ENCODE measurements at places on chromosomes 2 and 18. TPM values are rescaled to one million over a fixed set of nuclear protein-coding genes. Genes with fewer than 3 reads are reported as not detected.

GRCh38 chr2:239625971-239626734 lies 225.3 kb upstream of the HDAC4 start:
- no peak overlapping the region for H3K4me3 ChIP-seq
- DNase-seq, result no peak
- H3K4me1 ChIP-seq, result no peaks in the 10 kb centered on the region
- no peaks in the 10 kb centered on the region for H3K36me3 ChIP-seq

DNA sequence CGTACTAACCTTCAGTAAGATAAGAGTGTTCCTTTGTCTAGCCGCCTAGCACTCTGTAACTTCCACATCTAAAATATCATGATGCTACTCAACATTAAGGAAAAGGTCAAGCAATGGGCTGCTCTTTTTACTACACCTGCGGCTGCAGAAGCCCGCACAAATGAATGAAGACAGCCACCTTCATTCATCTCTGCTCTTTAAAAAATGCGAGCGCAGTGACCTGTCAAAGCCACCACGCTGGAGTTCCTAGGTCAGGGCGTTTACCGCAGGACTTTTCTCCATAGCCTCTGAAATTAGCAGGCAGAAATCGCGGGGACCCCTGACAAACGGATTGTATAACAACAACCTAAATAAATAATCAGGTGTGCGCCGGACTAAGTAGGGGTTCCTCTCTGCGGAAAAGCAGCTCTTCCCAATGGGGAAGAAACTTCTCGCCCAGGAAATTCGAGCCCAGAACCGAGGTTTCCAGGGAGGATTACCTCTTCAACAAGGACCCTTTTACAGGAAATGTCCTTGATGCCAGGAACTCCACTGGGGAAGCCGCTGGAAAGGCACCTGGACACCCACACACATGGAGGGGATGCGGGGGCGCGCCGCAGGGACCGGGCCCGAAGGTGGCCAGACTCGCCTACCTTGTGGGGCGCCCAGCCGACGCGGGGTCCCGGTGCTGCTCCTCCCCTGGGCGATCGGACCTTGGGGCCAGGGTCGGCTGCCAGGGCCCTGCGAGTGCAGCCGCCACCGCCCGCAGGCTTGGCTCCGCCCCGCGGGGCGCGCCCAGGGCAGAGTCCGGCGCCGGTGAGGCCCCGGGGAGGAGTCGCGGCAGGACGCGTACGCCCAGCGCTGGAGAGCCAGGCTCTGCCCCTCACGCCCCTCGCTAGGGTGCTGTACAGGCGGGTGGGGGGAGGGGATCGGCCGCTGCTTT lies at the start of gene CCDC68:
Gene CCDC68 (minus strand): TSS at position 758 of the 922 bp plus-strand sequence. CDS start 16,670 bp downstream, outside the sequence.
- peak within 1 kb of the TSS; percentile 51 for H3K4me3 ChIP-seq
- H3K27ac ChIP-seq, result no peak within 1 kb of the TSS
- H3K36me3 ChIP-seq, result no peaks in the 10 kb centered on the region
- no peaks in the 10 kb centered on the region for H3K27me3 ChIP-seq
- no peaks in the 10 kb centered on the region for H3K4me1 ChIP-seq

Gene IL37
- not detected for polyA plus RNA-seq

GRCh38 chr18:63107931-63108330 lies 211.6 kb downstream of the BCL2 start:
- H3K27ac ChIP-seq, result no peak overlapping the region
- H3K27me3 ChIP-seq, result no peaks in the 10 kb centered on the region
- DNase-seq, result no peak
- H3K4me1 ChIP-seq, result no peaks in the 10 kb centered on the region

- H3K27me3 ChIP-seq, result no peaks in the 10 kb centered on the region
- no peak for DNase-seq
These were observed 114.1 kb downstream of the RIF1 start for GRCh38 chr2:151523850-151524249.

DNA sequence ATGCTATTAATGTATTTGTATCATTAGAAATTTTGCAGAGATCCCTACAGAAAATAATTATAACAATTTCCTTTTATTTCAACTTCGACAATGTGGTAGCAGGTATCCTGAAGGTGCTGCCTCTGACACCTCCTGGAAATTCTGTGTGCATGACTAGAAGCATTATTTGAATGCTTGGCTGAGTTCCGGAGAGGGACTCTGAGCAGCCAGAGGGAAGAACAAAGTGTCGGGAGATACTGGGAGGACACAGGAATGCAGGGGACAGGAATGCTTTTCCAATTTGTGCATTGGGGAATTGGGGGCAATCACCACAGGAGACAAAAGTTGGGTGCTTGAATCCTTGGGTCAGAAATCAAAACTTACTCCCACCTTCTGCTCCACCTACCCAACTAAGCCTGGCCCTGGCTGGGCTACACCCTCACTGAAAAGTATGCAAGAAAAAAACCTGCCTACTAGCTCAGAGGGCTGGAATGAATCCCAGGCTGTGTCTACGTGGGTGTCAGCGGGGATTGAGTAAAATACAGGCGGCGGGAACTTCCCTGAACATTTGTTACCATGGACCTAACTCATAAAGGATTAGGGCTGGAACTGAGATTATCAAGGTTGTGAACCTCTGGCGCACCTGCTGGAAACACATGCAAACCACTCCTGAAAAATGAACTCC lies 299.3 kb downstream of the SOX11 start:
- H3K27me3 ChIP-seq, result no peaks in the 10 kb centered on the region
- no peaks in the 10 kb centered on the region for H3K4me1 ChIP-seq
- no peak overlapping the region for H3K27ac ChIP-seq
- H3K4me3 ChIP-seq, result no peak overlapping the region
- no peaks in the 10 kb centered on the region for H3K36me3 ChIP-seq
- no peak for DNase-seq

DNA sequence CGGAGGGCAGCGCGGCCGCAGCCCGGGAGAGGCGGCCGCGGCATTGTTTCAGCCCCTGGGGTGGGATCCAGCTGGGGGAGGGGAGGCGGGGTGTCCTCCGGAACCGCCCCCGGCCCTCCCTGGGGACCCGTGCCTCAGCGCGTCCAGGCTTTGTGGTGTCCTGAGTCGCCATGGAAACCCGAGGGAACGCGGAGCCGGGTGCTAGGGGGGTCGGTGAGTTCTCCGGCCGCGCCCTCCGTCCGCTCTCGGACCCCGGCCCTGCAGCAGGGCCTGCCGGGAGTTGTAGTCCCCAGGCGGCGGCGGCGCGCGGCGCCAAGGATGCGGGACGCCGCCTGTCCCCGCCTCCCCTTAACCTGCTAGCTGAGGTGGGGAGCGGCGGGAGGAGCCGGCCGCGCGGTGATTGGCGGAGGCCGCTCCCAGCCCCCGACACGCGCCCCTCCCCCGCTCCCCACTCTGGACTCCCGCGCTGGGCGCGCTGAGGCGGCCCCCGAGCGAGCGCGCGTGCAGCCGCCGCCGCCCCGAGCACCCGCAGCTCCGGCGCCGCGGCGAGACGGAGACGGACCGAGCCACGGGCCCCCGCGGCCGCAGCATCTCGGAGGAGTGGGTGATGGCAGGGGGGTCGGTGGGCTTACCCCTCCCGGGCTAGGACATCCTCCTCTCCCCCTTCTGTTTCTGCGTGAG lies at the start of gene DPYSL5:
Gene DPYSL5 (plus strand): TSS at position 478 of the 681 bp plus-strand sequence. CDS start 50,368 bp downstream, outside the sequence.
- H3K36me3 ChIP-seq, result no peaks in the 10 kb centered on the region
- no peak for DNase-seq
- H3K27me3 ChIP-seq, result peaks cover 60% of the 10 kb centered on the region
- H3K4me3 ChIP-seq, result no peak within 1 kb of the TSS

DNA sequence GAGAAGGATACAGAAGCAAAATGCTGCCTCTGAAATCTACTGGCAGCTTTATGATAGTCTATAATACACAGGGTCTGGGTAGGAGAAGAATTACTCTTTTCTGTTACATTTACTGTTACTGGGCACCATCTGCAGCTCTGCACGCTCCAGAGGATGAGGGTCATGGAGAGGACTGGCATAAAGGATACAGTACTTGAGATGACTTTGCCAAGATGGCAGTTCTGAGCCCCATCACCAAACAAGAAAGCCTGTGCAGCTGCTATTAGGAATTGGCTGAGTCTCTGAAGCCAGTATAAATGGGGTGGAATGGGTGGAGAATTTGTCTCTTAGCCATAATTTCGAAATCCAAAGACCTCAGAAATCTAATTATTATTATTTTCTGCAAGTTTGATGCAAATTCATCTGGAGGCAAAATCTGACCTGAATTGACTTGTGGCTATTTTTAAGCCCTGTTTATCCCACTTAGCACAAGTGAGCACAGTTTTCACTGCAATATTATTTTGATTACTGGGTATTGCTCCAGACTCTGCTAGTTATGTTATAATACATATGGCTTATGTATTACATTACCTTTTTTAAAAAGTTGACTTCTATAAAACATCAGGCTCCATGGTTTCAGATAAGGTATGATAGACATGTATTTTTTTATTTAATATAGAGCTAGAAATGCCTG lies 579.5 kb downstream of the MBD2 start:
- no peaks in the 10 kb centered on the region for H3K36me3 ChIP-seq
- H3K27me3 ChIP-seq, result no peaks in the 10 kb centered on the region
- no peak for DNase-seq
- no peak overlapping the region for H3K27ac ChIP-seq
- no peak overlapping the region for H3K4me3 ChIP-seq

DNA sequence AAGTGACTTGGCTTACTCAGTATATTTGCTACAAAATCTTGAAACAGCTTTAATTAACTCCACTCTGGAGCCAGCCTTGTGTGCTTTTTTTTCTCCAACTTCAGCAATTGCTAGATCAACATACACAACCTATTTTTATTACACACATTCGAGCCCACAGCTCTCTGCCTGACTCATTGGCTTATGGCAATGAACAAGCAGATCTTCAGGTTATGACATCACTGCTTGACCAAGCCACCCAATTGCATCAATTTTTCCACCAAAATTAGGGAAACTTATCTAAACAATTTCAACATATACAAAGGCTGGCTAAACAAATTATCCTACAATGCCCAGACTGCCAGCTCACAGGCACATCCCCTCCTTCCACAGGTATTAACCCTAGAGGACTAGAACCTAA lies 39.6 kb upstream of the PDK1 start:
- no peak overlapping the region for H3K4me3 ChIP-seq
- no peak overlapping the region for H3K27ac ChIP-seq
- H3K27me3 ChIP-seq, result no peaks in the 10 kb centered on the region
- DNase-seq, result peak; percentile 81
- no peaks in the 10 kb centered on the region for H3K4me1 ChIP-seq

Gene PJVK
- 0.89 TPM for polyA plus RNA-seq

- no peaks in the 10 kb centered on the region for H3K27me3 ChIP-seq
- no peak overlapping the region for H3K4me3 ChIP-seq
These were observed 3.2 kb downstream of the RPL37A start for GRCh38 chr2:216501854-216502253.

DNA sequence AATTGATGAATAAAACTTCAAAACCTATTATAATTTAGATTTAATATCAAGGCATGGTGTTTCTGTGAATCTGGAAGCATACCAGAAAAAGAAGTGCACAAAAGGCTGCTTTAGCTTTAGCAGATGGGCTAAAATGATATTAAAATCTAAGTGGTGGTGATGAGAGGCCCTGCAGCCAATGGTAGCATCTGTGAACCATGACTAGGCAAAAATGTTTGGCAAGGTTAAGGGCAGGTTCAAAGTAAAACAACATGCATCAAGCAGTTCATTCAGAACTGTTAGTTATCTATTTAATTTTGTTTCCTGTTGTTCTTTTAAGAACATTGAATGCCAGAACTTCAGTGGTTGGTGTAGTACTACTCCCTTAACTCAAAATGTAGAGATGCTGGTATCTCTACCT lies 1736.9 kb upstream of the CELF4 start:
- no peaks in the 10 kb centered on the region for H3K36me3 ChIP-seq
- H3K27me3 ChIP-seq, result no peaks in the 10 kb centered on the region
- H3K4me3 ChIP-seq, result no peak overlapping the region
- H3K27ac ChIP-seq, result no peak overlapping the region
- DNase-seq, result no peak

Gene ZAP70
- polyA plus RNA-seq, result not detected

Gene PROM2
- polyA plus RNA-seq, result 0.09 TPM

DNA sequence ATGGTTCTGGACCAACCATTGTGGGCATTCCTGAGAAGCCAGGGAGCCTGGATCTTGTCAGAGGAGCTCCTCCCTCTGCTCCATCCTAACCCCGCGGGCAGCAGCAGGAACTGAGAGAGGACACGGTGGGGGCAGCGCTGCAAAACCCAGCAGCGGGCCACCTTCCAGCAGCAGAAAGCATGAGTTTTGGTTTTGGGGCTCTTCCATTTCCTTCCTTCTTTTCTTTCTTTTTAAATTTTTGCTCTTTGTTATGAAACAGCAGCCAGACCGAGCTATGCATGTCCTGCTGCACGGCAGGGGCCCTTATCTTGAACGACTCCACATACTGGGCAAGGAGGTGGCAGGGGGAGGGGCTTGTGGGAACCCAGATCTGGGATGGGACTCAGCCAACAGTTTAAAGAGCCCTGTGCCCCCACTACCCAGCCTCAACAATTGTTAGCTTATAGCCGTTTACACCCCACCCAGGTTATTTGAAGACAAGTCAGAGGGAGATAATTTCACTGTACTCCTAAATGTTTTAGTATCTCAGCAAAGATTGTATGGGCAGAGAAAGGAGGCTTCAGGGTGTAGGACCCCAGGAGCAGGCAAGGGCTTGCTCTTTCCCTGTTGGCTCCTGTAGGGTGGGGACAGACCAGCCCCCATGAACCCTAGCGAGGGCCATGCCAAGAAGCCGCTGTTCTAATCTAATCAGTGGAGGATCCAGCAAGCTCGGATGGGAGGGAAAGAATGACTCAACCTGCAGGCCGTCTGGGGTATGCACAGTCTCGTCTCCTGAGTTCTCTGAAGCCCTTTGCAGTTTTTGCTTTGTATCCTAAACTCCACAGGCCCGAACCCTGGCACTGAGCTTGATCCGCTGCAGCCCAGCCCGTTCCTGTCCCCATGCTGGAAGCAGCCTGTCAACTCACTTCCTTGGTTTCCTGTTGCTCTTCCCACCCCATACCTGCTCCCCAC lies 75.3 kb downstream of the LRRFIP1 start:
- no peaks in the 10 kb centered on the region for H3K27me3 ChIP-seq
- peak; percentile 47 for DNase-seq
- peaks cover 45% of the 10 kb centered on the region for H3K4me1 ChIP-seq
- H3K36me3 ChIP-seq, result peaks cover 2% of the 10 kb centered on the region
- H3K4me3 ChIP-seq, result no peak overlapping the region
- peak overlapping the region; percentile 67 for H3K27ac ChIP-seq

Gene ZNF532
- polyA plus RNA-seq, result 57.3 TPM

- no peak overlapping the region for H3K4me3 ChIP-seq
- no peak overlapping the region for H3K27ac ChIP-seq
- H3K4me1 ChIP-seq, result peaks cover 15% of the 10 kb centered on the region
- DNase-seq, result peak; percentile 71
These were observed 193.8 kb upstream of the ARL4C start for GRCh38 chr2:234690569-234691213.

Gene DCC
- 0.14 TPM for polyA plus RNA-seq

Gene GNLY
- not detected for polyA plus RNA-seq

Gene NT5C1B
- not detected for polyA plus RNA-seq

GRCh38 chr2:71880846-71881610 lies 266.6 kb downstream of the CYP26B1 start:
- peak overlapping the region; percentile 43 for H3K27ac ChIP-seq
- peaks cover 2% of the 10 kb centered on the region for H3K27me3 ChIP-seq
- H3K4me1 ChIP-seq, result peaks cover 26% of the 10 kb centered on the region
- no peak overlapping the region for H3K4me3 ChIP-seq
- peak; percentile 75 for DNase-seq

- H3K36me3 ChIP-seq, result no peaks in the 10 kb centered on the region
- no peak overlapping the region for H3K27ac ChIP-seq
- no peak for DNase-seq
- H3K4me1 ChIP-seq, result no peaks in the 10 kb centered on the region
- no peak overlapping the region for H3K4me3 ChIP-seq
- H3K27me3 ChIP-seq, result no peaks in the 10 kb centered on the region
These were observed 34.3 kb upstream of the EPHA4 start for GRCh38 chr2:221606424-221606823.

- H3K4me3 ChIP-seq, result no peak overlapping the region
- H3K4me1 ChIP-seq, result peaks cover 12% of the 10 kb centered on the region
- H3K27ac ChIP-seq, result no peak overlapping the region
- DNase-seq, result no peak
- no peaks in the 10 kb centered on the region for H3K36me3 ChIP-seq
These were observed 38.5 kb downstream of the SPRED2 start for GRCh38 chr2:65393743-65394422.
